Spleen (tissue), 13 donors: ENCODE measurements at places on chromosomes 6 and 20. TPM values are rescaled to one million over a fixed set of nuclear protein-coding genes. Genes with fewer than 3 reads are reported as not detected.

Gene DEFB125
- total RNA-seq: not detected

Gene PACRG
- 1.0 TPM for total RNA-seq

Gene GPSM3
- total RNA-seq: 215 TPM

Gene GGTLC1
- not detected for total RNA-seq

Gene PNLDC1
- total RNA-seq: not detected

Gene LRRN4
- total RNA-seq: 0.13 TPM
